PC-9 (cell line): ENCODE measurements at places on chromosomes 1 and 21. TPM values are rescaled to one million over a fixed set of nuclear protein-coding genes. Genes with fewer than 3 reads are reported as not detected.

GRCh38 chr1:228898582-228898992, 163.3 kb downstream of the RHOU start:
- no peaks in the 10 kb centered on the region for H3K36me3 ChIP-seq
- DNase-seq, result no peak

Gene RNU1-1
- 1,333 and 3,235 TPM in 2 replicates for total RNA-seq

Gene TMEM59
- 239 and 287 TPM in 2 replicates for total RNA-seq

- H3K36me3 ChIP-seq, result no peaks in the 10 kb centered on the region
- no peaks in the 10 kb centered on the region for H3K4me1 ChIP-seq
- no peak overlapping the region for H3K4me3 ChIP-seq
- DNase-seq, result no peak
- no peak overlapping the region for H3K27ac ChIP-seq
Observed at GRCh38 chr1:194548071-194548470, 1361.7 kb upstream of the B3GALT2 start.

DNA sequence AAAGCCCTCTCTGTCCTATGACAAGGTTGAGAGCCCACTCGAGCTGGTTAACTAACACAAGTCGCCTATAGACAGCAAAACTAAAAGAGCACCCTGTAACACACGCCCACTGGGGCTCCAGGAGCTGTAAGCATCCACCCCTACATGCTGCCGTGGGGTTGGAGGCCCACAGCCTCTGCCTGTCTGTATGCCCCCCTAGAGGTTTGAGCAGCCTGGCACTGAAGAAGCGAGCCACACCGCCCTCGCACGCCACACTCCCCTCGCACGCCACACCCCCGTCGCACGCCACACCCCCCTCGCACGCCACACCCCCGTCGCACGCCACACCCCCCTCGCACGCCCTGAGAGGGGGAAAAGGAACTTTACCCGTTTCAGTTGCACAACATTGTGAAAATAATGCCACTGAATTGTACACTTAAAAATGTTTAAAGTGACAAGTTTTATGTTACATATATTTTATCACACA, 13.2 kb upstream of the HMGCL start:
- H3K4me3 ChIP-seq, result peak overlapping the region; percentile 54
- no peak overlapping the region for H3K27ac ChIP-seq
- no peaks in the 10 kb centered on the region for H3K4me1 ChIP-seq

Gene MED8
- total RNA-seq, result 54.8 and 56.0 TPM in 2 replicates

DNA sequence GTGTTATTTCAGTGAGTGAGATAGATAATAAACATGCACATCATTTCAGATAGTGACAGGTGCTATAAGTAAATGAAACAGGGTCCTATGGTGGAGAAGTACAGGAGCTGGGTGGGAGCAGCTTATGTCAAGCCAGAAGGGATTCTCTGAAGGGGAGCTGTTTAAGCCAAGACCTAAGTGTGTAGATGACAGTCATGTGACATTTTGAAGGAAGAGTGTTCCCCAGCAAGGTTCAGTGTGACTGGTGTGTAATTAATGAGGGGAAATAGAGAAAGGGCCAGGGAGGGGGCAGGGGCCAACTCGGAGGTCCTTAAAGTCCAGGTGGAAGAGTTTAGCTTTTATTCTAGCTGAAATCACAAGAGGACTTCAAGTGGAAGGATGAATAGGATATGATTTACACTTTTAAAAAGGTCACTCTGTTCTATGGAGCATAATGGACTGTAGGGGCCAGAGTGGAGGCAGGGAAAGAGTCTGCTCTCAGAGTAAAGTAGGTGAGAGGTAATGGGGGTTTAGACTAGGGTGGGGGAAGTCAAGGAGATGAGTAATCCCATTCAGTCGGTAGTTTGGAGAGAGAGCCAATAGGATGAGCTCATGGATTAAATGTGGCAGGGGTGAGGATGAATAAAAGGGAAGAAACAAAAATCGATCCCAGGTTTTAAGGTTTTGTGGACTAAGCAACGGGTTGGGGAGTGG, 243.1 kb downstream of the CACNA1E start:
- H3K27me3 ChIP-seq, result peaks cover 31% of the 10 kb centered on the region
- no peak overlapping the region for H3K27ac ChIP-seq
- no peak for DNase-seq
- no peaks in the 10 kb centered on the region for H3K4me1 ChIP-seq
- no peak overlapping the region for H3K4me3 ChIP-seq

DNA sequence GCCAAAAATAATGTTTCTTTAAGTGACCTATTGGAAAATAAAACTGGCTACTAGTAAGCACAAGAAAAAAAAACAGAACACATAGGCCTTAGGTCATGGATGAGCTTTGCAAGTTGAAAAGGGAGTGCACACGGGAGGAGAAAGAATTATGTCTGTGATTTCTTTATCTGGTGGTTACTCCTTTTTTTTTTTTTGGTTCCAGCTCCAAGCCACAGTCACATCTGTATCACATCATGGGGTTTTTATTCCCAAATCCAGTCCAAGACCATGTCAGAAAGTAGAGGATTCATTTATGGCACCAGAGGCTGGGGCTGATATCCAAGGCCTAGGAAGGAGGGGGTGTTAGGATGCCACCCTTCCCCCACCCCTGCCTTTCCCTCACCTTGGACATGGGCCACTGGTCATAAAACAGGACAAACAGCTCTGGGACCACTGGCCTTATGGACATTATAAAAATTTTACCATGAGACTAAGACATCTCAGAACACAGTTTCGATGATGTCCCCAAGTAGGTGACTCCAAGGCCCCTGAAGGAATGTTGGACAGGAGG, 10.3 kb upstream of the HEYL start:
- no peak overlapping the region for H3K4me3 ChIP-seq
- H3K4me1 ChIP-seq, result no peaks in the 10 kb centered on the region
- no peaks in the 10 kb centered on the region for H3K36me3 ChIP-seq
- DNase-seq, result no peak
- H3K27ac ChIP-seq, result no peak overlapping the region

GRCh38 chr1:211420845-211421454, 71.0 kb downstream of the RD3 start:
- H3K27me3 ChIP-seq, result no peaks in the 10 kb centered on the region
- no peaks in the 10 kb centered on the region for H3K36me3 ChIP-seq
- H3K4me1 ChIP-seq, result no peaks in the 10 kb centered on the region
- H3K4me3 ChIP-seq, result no peak overlapping the region
- DNase-seq, result no peak
- H3K27ac ChIP-seq, result no peak overlapping the region

DNA sequence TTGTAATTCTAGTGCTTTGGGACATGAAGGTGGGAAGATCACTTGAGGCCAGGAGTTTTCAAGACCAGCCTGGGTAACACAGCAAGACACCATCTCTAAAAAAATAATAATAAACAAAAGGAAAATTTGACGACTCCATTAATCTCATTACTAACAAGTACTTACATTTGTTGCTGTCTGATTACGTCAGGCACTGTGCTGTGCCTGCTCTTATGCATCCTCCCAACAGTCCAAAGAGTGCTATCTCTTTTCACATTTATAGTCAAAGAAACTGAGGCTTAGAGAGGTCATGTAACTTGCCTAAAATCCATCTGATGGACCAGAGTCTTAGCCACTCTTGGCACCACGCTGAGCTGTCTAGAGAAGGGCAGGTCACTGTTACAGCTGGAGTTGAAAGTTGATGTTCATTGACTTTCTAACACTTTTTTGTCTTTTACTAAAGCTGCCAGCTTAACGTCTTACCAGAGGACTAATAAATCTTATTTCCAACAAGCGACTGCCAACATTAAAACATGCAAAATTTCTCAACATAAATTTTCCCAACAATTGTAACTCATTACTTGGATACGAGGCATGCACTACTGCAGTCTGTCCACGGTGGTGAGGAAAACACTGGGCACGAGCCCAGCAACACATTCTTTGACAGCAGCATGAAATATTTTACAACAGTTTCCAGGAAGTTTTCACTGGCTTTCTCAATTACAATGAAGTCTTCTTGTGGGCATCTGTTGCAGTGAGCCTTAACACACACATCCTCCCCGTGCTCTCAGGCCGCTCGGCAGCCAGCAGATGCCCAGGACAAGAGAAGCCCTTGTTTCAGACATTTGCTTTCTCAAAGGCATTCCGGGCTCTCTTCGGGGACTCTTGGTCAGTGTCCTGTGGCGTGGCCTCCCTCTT, 262.9 kb upstream of the PROX1 start:
- no peak for DNase-seq
- H3K27ac ChIP-seq, result no peak overlapping the region
- no peaks in the 10 kb centered on the region for H3K36me3 ChIP-seq
- H3K27me3 ChIP-seq, result no peaks in the 10 kb centered on the region

Gene FAM78B
- not detected in 2 replicates for total RNA-seq

DNA sequence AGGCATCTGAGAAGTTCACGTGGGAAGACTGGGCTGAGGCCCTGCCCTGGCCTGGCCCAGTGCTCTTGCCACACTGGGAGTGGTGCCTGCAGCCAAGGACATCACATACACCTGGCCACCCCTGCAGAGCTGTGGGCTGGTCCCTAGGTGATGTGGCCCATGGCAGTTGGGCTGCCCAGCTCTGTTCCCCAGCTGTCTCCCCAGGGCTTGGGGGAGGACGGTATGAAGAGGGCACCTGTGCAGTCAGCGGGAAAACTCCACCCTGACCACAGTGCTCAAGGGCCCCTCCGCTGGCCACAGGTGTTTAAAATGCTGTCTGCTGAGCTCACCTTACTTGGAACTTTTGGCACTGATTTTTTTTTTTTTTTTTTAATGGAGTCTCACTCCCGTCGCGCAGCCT, 120.4 kb upstream of the SLC25A33 start:
- no peaks in the 10 kb centered on the region for H3K27me3 ChIP-seq
- H3K4me3 ChIP-seq, result no peak overlapping the region
- peak; percentile 17 for DNase-seq
- H3K27ac ChIP-seq, result no peak overlapping the region
- peaks cover 13% of the 10 kb centered on the region for H3K4me1 ChIP-seq

DNA sequence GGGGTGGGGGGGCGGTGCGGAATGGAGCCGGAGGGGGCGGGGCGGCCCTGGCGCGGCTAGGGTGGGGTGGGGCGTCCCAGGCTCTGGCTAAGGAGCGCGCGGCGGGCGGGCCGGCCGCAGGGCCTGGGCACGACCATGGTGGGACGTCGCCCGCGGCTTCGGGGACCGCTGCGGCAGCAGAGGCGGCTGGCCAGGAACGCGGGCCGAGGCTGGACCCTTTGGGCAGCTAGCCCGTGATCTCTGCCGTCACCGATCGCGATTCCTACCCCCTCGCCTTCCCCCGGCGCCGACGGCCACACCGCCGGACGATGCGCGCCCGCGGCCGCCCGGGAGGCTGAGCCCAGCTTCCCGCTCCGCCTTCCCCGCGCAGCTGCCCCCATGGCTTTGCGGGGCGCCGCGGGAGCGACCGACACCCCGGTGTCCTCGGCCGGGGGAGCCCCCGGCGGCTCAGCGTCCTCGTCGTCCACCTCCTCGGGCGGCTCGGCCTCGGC, at the start of gene MAP3K21:
MAP3K21 (plus strand) TSS at position 74 of the 491 bp plus-strand sequence; CDS start at position 379, 305 bp downstream.
- H3K36me3 ChIP-seq, result no peaks in the 10 kb centered on the region
- H3K27me3 ChIP-seq, result no peaks in the 10 kb centered on the region
- peak within 1 kb of the TSS; percentile 83 for H3K4me3 ChIP-seq
- H3K4me1 ChIP-seq, result peaks cover 25% of the 10 kb centered on the region
- no peak for DNase-seq

Gene ZBTB21
- 9.1 and 13.5 TPM in 2 replicates for total RNA-seq

GRCh38 chr1:109197158-109198042, 16.3 kb upstream of the SARS1 start:
- peak overlapping the region; percentile 89 for H3K27ac ChIP-seq
- H3K4me3 ChIP-seq, result no peak overlapping the region
- no peaks in the 10 kb centered on the region for H3K27me3 ChIP-seq
- DNase-seq, result peak; percentile 81
- no peaks in the 10 kb centered on the region for H3K36me3 ChIP-seq

GRCh38 chr1:179340918-179341317, 24.9 kb upstream of the AXDND1 start:
- no peak for DNase-seq
- H3K4me1 ChIP-seq, result no peaks in the 10 kb centered on the region
- no peak overlapping the region for H3K4me3 ChIP-seq
- H3K36me3 ChIP-seq, result peaks cover 16% of the 10 kb centered on the region; the same call in 1 of the 2 replicates

Gene AMIGO1
- 4.1 and 4.2 TPM in 2 replicates for total RNA-seq

DNA sequence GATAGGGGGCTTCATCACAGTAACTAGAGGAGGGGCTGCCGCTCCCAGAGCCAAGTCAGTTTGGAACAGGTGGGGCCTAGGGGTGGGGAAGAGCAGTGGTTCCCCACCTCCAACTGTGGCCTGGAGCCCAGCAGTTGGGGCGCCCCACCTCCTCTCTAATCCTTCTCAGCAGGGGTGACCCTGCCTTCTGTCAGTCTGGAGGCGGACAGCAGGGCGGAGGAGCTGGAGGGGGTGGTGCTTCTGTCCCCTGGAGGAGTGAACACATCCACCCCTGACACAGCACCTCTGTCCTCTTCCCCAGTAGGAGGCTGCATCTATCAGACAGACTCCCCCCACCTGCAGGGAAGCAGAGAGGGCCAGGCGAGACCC, 73.8 kb downstream of the MRPL37 start:
- no peaks in the 10 kb centered on the region for H3K4me1 ChIP-seq
- H3K36me3 ChIP-seq, result no peaks in the 10 kb centered on the region
- no peak overlapping the region for H3K4me3 ChIP-seq
- no peaks in the 10 kb centered on the region for H3K27me3 ChIP-seq
- no peak for DNase-seq

Gene RXFP4
- 0.33 TPM in 1 of 2 replicates, not detected in the other for total RNA-seq

DNA sequence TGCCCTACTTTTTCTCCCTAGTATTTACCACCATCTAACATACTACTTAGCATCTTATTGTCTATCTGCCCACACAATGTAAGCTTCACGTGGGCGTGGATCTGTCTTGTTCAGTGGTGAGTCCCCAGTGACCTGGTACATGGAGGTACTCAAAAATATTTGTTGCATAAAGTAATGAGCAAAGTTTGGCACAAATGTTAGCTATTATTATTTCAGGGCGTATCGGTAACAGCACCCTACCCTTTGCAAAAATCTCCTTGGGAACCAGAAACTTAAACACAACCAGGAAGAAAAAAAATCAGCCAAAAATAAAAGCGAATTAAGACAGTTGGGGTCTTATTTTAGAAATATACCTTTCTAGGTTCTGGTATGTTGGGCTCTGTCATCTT, 454 bp upstream of the NENF start:
- DNase-seq, result no peak
- H3K36me3 ChIP-seq, result no peaks in the 10 kb centered on the region
- H3K4me3 ChIP-seq, result peak overlapping the region; percentile 54; the same call in 1 of the 2 replicates
- no peaks in the 10 kb centered on the region for H3K27me3 ChIP-seq

Gene MEAF6
- total RNA-seq, result 72.3 and 88.7 TPM in 2 replicates

DNA sequence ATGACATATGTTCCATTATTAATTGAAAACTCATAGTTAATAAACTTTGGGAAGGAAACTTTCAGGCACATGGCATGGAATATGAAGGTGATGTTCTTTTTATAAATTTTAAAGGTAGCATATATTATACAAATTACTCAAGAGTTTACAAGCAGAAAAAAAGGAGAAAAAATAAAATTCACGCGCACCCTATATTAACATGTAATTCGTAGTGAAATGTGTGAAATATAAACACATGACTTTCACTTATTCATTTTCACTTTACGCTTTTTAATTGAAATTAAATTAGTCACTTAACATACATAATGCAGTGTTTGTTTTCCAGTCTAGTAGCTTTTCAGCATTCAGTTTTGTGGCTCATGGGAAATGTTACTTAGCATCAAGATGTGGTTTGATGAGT, 27.4 kb upstream of the SCYL3 start:
- no peak overlapping the region for H3K27ac ChIP-seq
- no peak overlapping the region for H3K4me3 ChIP-seq
- no peaks in the 10 kb centered on the region for H3K27me3 ChIP-seq
- H3K36me3 ChIP-seq, result no peaks in the 10 kb centered on the region
- no peak for DNase-seq

- no peaks in the 10 kb centered on the region for H3K27me3 ChIP-seq
- H3K36me3 ChIP-seq, result no peaks in the 10 kb centered on the region
- no peak for DNase-seq
- no peaks in the 10 kb centered on the region for H3K4me1 ChIP-seq
- no peak overlapping the region for H3K27ac ChIP-seq
Observed at GRCh38 chr1:12202190-12202497, 27.7 kb upstream of the VPS13D start.

Gene PLCH2
- 0.98 and 1.5 TPM in 2 replicates for total RNA-seq
